CD4-positive, alpha-beta memory T cell (primary cell): ENCODE measurements at places on chromosomes 5 and 9.
A peak's percentile ranks its signal among the peaks of the same experiment; 100 is the strongest.

GRCh38 chr9:1005043-1005667 lies 28.7 kb downstream of the DMRT3 start:
- DNase-seq: no peak

- DNase-seq: no peak
Measured at GRCh38 chr9:5480919-5481318, 29.4 kb upstream of the PDCD1LG2 start.

- DNase-seq: no peak
Measured at GRCh38 chr9:5596173-5596572, 32.7 kb upstream of the RIC1 start.

- no peak for DNase-seq
Measured at GRCh38 chr9:23438299-23438907, 387.6 kb downstream of the ELAVL2 start.

- peak; percentile 14 for DNase-seq
Measured at GRCh38 chr5:133944263-133945185, 23.9 kb downstream of the C5orf15 start.

DNA sequence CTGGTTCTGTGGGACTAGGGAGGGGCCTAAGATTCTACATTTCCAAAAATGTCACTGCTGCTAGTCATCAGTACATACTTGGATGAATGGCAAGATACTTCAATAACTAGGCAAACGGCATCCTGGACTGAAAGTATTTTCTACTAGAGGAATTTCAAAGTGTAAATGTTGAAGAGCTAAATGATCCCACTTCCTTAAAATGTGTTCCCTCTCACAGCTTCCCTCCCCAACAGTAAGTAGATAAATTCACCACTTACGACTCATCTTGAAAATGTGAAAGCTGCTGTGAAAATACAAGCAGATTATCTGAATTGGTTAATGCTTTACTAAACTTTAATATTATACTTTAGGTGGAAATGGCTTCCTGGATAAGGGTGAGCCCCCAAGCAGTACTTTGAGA lies 1571.5 kb upstream of the WWC1 start:
- no peak for DNase-seq

DNA sequence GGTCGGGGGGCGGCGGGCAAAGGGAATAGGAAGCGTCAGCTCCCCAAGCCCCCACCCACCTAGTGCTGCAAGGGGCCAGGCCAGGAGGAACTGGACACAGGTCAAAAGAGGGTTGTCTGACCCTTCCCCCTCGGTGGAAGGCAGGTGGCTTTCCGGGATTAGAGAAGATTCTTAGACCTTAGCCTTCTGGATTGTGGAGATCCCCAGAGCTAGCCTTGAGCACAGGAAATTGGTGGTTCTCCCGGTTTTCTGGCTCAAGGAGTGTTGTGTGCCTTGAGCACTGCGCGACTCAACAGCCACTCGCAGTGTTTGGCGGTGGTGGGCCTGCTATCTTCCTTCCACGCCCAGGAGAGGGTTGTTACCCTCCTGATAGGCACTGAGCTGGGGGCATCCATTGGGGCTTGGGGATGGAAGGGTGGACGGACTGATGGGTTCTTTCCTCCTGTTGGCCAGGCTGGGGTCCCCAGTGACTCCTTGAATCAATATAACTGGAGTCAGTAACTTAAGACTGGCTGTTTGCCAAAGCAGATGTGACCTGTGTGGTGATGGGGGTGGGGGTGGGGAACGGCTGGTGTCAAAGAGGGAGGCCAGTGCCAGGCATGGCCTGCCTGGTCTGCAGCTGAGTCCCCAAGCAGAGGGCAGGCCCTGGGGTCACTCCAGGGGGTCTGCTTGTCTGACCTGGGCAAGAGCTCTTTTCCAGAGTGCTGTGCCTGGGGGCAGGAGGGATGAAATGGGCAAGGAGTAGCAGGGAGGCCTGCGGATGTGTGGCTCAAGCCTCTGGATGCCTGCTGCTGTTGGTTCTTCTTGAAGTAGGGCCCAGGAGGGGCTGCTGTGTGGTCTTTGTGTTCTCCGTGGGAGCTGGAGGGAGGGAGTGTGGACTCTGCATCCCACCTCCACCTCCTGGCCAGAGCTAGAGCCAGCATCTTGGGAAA lies 2.1 kb downstream of the FGF18 start:
- DNase-seq: no peak

DNA sequence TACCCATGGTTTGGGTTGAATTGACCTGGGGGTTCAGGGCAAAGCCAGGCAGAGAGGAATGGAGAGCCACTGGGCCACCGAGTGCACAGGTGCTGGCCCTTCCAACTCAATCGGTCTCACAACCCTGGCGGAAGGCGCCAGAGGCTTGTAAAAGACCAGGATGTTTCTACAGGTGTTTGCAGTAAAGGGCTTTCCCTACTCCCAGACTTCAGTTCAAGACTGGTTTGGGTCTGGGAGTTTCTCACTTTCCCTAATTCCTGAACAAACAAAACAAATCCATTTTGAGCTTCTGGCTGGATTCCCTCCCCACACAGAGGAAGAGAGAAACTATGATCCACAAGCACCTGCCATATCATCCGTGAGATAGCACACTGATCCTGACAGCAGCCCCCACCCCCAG lies 125.2 kb upstream of the KLF4 start:
- no peak for DNase-seq

DNA sequence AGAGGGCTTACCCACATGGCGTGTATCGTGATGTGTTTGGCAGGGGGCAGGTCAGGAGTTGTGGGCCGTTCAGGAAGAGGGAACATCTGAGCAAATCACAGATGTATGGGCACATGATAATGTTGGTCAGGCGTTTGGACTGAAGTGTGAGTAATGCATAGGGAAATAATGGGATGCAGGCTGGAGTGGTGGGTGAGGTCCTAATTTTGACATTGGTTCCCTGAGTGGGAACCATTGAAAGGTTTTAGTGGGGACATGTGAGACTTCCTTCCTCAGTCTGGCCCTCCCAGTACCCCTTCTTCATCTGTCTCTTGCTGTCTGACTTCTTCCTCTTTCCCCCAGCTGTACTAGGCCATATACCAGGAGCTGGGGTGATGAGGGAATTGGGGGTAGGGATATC lies 7.6 kb downstream of the OTULIN start:
- no peak for DNase-seq

GRCh38 chr5:132777209-132778069 lies at the start of gene SEPTIN8:
TSS of gene SEPTIN8 (minus strand) at chr5:132777239. CDS start at chr5:132777137, 102 bp downstream.
- DNase-seq: peak; percentile 49

GRCh38 chr5:987761-988160 lies 20.8 kb upstream of the NKD2 start:
- DNase-seq: no peak

DNA sequence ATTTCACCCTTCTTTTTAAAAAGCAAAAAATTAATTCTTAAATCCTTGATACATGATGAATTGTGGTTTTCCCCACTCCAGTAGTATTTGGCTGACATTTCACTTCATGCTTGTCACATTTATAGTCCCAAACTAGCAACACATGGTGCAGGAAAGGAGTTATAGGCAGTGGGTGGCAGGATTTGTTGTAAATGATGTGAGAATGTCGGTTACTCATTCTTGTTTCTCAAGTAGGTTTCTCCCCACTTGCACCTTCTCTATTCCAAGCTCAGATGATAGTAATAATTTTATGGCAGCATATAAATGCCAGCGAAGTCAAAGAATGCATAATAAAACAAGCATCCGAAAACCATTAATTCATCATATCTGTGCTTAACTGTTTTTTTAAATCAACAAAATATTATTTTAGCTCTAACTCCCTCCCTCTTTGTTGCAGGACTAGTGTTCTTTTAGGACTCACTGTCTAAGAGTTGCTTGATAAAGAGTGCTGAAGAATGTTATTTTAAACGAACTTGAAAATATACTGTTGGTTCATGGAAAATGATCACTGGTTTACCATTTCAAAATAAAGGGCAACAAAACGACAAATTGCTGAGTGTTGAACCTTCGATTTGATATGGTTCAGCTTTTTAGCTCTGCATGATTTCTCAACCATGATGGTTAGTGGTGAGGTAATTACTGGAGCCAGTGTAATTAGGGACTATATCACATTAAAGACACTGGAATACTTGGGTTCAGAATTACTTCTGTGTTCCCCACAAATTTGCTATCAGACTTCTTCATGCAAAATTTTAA lies 88.1 kb upstream of the ADAMTSL1 start:
- DNase-seq: no peak

- no peak for DNase-seq
Measured at GRCh38 chr5:110476164-110476563, 250.3 kb downstream of the TMEM232 start.

DNA sequence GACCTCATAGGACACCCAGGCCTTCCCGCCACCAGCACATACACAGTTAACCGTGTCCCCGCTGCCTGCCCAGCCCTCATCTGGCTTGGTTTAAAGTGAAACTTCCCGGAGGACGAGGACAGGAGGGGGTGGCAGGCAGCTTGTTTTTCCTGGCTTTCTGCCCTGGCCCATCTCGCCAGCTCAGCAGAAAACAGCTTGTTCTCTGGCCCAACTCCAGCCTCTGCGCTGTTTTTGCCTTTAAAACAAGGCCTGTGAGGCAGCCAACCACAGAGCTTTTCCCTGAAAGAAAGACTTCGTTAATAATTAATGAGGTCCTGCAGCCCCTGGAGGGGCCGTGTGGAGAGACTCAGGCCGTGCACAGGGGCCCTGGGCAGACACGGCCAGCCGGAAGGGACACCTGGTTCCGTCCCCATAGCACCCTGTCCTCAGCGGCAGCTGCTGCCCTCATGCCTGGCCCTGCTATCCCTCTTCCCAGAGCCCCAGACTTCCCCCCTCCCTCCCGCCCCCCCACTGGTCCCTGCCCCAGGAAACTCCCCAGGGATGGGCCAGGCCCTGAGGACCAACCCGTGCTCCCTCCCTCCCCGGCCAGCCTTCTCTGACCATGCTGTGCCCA lies 108.7 kb downstream of the RXRA start:
- DNase-seq: no peak

GRCh38 chr9:4192450-4192849 lies 107.4 kb downstream of the GLIS3 start:
- DNase-seq: no peak

- DNase-seq: no peak
Measured at GRCh38 chr5:14292766-14293658, 149.9 kb downstream of the TRIO start.

GRCh38 chr9:115194216-115194615 lies 76.3 kb upstream of the TNC start:
- no peak for DNase-seq

GRCh38 chr5:120706877-120707276 lies 242.8 kb downstream of the PRR16 start:
- DNase-seq: no peak

- no peak for DNase-seq
Measured at GRCh38 chr9:81980568-81980967, 8.0 kb upstream of the SPATA31D1 start.

DNA sequence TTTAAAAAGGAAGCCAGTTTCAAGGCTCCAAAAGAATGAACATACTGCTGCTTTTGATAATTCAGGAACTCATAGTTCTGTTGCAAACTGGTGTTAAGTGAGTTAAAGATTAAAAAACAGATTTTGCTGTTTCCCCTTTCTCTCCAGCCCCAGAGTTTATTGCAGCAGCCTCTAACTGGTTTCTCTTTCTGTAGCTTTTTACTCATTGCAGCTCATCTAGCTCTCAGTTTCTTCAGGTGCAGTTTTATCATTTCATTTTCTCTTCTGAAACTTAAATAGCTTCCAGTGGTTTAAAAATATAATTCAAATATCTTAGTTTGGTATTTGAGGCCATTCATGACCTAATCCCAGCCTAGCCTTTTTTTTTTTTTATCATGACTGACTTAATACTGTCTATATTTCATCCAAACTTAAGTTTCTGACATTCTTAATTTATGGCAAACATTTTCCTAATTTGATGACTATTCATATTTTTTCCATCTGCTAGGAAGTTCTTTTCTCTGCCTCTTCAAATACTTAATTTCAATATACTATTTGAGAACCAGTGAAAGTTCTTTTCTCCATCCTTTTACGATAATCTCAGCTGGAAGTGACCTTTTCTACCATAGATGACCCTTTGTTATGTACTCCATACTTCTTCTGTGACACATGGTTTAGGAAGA lies 252.7 kb upstream of the GRIA1 start:
- DNase-seq: no peak
